ENCODE measurements at places on chromosomes 3 and 15.

GRCh38 chr3:104436506-104436905 is 930.2 kb upstream of the ALCAM start:
- no peak for DNase-seq

DNA sequence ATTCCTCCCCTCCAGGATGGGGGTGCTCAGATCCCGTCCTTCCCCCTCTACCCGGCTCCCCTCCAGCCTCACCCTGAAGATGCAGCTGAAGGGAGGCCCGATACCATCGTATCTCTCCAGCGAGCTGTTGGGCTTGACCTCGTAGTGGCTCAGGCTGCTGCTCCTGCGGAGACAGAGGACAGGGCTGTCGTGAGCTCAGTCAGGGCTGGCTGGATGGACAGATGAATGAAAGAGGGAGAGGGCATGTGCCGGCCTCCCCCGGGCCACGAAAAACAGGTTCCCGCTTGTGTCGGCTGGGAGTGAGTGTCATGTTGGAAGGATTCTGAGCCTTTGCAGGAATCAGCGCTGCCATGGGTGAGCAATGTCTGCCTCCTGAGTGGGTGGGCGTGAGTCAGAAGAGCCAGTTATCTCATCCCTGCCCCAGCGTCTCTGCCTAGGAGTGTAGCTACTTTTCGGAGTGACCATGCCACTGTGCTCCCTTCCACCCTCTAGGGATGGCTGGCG is 35.2 kb downstream of the FEM1B start:
- peak; percentile 14 for DNase-seq

- no peak for DNase-seq
These were observed 73.9 kb downstream of the PEX5L start for GRCh38 chr3:179962629-179963387.

GRCh38 chr15:89398896-89399237 is 64.2 kb upstream of the POLG start:
- DNase-seq, result no peak

DNA sequence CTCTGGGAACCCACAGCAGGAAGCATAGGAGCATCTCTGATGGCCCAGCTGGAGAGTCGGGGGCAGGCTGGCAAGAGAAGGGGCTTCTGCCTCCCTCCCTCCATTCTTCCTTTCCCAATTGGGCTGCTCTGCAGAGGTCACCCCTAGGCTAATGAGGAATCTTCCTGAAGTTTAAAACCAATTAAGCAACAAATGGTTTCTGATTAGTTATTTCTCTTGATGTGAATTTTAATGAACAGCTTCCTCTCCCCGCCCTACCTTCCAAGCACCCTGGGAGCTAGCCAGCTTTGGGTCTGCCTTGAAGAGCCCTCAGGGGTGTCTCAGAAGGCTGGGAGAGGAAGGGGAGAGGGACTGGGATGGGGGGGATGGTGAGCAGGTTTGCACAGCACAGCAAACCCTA is 24.6 kb upstream of the HCN4 start:
- DNase-seq, result peak; percentile 12

DNA sequence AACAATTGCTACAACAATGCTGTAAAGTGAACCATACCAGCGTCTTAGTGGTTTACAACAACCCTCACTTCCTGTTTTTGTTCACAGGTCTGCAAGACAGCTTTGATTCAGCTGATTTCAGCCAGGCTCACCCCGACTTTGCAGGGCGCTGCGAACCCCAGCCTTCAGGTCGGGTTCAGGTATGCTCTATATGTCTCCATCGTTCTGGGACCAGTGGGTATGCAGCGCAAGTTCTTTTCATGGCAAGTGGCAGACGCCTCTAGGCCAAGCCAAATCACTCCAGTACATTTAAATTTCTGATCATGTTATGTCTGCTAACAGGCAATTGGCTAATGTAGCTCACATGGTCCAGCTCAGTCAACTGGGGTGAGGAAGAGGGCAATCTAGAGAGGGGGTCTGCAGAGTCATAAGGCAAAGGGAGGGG is 52.4 kb upstream of the RGMA start:
- DNase-seq, result no peak

DNA sequence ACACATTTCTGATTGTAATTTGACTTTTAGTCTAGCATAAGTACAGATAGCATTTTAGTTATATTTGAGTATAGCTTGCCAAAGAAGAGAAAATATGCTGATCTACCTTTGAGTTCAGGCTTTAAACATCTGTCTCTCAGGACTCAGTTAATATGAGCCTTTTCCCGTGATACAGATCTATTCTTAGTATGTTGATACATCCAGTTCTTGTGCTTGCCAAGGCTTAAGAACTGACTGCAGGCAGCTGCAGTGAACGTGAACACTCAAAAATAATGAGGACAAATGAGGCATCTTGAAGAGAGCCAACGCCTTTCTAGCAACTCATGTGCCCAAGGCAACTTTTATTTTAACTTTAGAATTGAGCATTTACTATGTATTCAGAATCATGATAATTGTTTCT is 325.5 kb downstream of the SI start:
- DNase-seq, result no peak

- DNase-seq, result peak; percentile 80
These were observed at the start of gene SEMA3G for GRCh38 chr3:52444860-52445793. Gene SEMA3G, minus strand, starts transcription at chr3:52445103. Its CDS starts 76 bp downstream, at chr3:52445027.

GRCh38 chr3:128498127-128498626 is 5.2 kb upstream of the GATA2 start:
- DNase-seq, result no peak

- peak; percentile 70 for DNase-seq
These were observed 352.4 kb upstream of the ARHGEF26 start for GRCh38 chr3:153768561-153769469.

GRCh38 chr3:107446706-107447105 is 69.5 kb downstream of the CCDC54 start:
- DNase-seq, result no peak

DNA sequence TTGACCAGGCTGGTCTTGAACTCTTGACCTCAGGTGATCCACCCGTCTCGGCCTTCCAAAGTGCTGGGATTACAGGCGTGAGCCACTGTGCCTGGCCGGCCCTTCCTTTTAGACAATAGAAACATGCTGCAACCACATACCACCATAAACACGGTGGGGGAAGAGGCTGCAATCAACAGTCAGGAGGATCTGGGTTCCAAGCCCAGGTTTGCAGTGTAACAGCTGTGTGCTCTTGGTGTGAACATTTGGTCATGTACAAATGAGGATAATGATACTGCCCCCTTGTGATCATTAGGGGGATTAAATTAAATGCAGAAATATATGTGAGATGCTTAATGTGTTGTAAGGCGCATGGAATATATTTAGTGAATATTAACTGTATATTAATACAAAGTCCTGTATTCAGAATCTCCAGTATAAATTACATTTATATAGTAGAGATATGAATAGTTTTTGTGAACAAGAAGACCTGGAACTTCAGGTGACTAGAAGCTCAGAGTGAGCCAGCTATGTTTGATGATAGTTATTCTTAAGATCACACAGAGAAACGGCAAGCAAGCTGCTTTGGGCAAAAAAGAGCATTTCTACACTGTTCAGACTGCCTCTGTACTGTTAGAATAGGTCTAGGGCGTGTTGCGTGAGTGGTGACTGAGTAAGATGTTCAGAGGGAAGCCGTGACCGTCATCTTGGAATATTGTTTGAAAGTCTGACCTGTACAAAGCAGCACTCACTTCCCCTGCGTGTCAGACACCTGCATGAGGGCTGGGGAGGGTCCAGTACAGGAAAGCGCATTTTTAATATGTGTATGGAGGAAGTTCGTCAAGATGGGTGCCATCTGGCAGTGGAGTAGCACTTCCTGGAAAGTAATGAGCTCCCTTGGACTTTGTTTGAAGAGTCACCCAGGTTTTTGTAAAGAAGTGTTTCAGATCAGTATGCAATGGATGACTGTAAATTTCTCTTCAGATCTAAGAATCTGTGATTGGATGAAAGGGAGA is 125.8 kb downstream of the PGPEP1L start:
- DNase-seq, result peak; percentile 68

DNA sequence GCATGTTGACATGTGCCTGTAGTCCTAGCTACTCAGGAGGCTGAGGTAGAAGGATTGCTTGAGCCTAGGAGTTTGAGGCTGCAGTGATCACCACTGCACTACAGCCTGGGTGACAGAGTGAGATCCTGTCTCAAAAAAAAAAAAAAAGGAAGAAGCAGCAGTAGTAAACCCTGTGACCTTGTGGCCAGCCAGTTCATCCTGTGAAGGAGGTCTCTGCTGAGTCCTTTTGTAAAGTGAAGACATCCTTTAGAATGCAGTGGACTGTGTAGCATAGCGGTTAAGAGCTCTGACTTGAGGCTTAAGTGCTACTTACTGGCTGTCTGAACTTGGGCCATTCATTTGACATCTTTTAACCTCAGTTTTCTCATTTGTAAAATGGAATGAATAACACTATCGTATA is 8.3 kb downstream of the EXOSC7 start:
- DNase-seq, result no peak

- no peak for DNase-seq
These were observed 49.8 kb downstream of the RUBCN start for GRCh38 chr3:197686899-197687298.

DNA sequence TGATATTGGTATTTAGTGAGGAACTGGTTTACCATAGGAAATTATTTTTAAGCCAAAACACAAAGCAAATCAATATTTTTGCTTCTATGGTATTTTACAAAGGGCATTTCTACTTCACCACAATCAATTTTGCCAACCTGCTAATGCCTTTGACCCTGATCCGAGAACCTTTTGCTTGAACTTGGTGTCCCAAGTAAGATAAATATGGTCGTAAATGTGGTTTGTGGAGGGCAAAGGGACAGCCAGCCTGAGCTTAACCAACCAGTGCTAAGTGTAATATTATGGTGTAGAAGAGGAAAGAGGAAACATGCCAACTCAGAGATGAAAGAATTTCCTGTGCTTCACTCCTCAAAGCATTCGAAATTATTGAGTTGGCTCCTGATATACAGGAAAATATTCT is 148.4 kb downstream of the C3orf38 start:
- no peak for DNase-seq

- DNase-seq, result no peak
These were observed 38.0 kb downstream of the SHC4 start for GRCh38 chr15:48925714-48926223.

GRCh38 chr3:175433026-175433674 is 574.0 kb downstream of the NAALADL2 start:
- no peak for DNase-seq

GRCh38 chr3:61956236-61956635 is 394.9 kb downstream of the PTPRG start:
- DNase-seq, result no peak

GRCh38 chr3:18100121-18100520 is 325.0 kb downstream of the SATB1 start:
- DNase-seq, result no peak

All from D341Med (cell line).